Fibroblast of the conjunctiva (primary cell): ENCODE measurements at places on chromosomes 5 and 9.

- DNase-seq: no peak
These were observed 187.6 kb upstream of the EFNA5 start for GRCh38 chr5:107858324-107858723.

- DNase-seq: no peak
These were observed 119.5 kb upstream of the PLCXD3 start for GRCh38 chr5:41629897-41630296.

DNA sequence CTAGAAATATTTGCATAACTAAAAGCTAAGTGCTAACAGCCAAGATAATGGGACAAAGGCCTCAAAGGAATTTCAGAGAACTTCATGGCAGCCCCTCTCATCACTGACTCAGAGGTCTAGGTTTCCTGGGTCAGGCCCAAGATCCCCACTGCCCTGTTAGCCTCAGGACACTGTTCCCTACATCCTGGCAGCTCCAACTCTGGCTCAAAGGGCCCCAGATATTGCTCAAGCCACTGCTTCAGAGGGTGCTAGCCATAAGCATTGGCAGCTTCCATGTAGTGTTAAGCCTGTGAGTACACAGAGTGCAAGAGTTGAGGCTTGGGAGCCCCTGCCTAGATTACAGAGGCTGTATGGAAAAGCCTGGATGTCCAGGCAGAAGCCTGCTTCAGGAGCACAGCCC lies 998.1 kb downstream of the TLE1 start:
- DNase-seq: no peak

GRCh38 chr5:110840347-110840960 lies 101.6 kb downstream of the SLC25A46 start:
- DNase-seq: no peak

DNA sequence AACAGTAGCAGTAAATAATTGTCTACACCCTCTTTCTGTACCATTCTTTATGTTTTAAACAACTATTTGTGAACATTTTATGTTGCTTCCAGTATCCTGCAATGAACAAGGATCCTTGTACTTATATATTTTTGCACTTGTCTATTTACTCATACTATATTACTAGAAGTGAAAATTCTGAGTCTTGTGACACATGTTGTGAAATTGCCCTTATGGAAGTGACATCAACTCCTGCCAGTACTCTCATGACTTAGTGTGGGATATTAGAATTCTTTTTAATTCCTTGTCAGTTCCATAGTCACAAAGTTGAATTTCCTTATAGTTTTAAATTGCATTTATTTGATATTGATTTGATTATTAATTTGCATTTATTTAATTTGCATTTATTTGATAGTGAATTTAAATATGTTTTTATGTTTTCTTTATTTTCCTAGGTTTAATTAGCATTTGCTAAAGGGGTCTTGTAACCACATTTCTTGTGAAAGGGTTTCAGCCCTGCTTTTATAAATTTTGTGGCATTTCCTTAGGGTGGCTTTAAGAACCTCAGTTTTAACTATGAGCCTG lies 27.7 kb downstream of the PARP8 start:
- no peak for DNase-seq

- DNase-seq: no peak
These were observed 6.9 kb downstream of the KCTD16 start for GRCh38 chr5:144177548-144177947.

- DNase-seq: no peak
These were observed 1.3 kb downstream of the SLC9A3 start for GRCh38 chr5:522899-523440.

DNA sequence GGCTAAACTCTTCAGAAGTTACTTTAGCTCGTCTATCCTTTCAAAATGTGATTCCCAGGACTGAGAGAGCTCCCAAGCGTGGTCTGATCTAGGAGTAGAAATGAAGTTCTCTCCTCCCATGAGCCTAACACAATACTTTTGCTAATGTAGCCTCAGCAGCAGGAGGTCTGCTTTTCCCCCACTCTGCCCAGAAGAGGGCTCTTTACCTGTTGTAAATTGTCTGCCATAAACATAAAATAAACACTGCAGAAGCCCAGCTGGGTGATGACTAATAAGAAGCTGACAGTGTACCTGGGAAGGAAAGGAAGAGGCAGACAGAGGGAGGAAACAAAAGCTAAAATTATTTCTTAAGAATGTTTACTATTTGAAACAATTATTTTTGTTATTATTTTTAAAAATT lies 15.4 kb downstream of the SLC36A3 start:
- DNase-seq: no peak

DNA sequence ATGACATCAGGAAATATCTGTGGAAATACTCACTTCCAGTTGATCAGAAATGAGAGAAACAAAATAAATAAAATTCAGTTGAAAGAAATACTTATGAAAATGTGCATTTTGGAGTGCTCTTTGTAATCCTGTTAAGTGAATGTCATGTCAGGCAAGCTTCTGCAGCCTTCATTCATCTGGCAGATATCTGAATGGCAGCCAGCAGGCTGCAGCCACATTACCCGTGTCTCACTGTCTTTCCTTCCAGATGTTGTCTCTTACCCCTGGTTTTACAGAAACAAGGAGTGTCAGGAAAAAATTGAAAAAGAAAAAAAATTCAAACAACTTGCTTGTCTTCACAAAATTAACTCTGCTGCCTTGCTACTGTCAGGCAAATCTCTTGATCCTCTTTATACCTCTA lies 445.0 kb upstream of the RIOK2 start:
- DNase-seq: no peak

DNA sequence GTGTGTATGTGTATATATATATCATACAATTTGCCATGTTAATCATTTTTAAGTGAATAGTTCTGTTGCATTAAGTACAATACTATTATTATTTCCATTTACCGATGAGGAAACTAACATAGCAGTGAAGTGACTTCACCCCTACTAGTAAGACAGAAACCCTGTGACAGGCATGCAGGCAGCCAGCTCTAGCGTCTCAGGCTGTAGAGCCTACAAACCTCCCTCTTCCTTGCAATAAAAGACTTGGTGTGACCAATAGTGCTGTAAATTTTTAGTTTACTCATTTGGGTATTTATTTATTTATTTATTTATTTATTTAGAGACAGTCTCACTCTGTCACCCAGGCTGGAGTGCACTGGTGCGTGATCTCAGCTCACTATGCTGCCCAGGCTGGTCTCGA lies 24.7 kb downstream of the FNBP1 start:
- no peak for DNase-seq

DNA sequence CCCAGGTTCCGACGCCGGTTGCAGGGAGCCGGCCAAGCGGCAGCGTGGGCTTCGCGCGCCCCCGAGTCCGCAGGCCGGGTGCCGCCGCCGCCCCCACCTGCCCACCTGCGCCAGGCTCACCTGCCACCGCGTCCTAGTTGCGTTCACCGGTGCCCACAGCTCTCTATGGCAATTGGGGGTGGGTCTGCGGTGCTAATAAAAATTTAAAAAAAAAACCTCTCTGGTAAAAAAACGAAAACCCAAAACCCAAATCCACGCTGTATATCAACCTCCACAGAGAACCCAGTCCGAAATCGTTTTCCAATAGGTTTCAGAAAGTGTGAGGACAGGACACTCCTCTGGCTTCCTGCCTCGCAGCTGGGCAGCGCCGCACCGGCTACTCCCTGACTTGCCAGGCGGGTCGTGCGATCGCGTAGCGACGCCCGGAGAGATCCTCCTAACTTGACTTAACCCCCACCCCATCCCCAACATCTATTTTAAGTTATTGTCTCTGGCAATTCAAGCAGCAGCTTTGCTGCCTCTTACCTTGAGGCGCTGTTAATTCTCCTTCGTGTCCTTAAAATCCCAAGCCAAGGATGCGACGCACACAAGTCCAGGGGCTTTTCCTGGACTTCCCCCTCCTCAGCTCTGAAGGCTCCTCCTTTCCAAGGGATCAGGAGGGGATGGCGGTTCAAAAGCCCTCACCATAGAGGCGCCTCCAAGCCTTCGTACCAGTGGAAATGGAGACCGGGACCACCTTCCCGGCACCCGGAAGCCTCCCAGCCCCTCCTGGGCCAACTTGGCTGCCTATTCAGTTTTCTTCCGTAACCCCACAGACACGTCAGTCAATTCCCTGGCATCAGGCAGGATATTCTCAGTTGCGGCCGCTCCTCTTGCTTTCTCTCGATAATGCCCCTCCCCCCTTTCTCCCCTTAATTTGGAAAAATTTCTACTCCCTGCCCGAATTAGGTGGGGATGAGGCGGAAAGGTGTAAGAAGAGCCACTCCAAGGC lies 1639.4 kb upstream of the C9orf72 start:
- DNase-seq: no peak

- no peak for DNase-seq
These were observed 37.3 kb upstream of the HRH2 start for GRCh38 chr5:175620527-175620926.

GRCh38 chr5:175591293-175591692 lies 66.6 kb upstream of the HRH2 start:
- DNase-seq: no peak

DNA sequence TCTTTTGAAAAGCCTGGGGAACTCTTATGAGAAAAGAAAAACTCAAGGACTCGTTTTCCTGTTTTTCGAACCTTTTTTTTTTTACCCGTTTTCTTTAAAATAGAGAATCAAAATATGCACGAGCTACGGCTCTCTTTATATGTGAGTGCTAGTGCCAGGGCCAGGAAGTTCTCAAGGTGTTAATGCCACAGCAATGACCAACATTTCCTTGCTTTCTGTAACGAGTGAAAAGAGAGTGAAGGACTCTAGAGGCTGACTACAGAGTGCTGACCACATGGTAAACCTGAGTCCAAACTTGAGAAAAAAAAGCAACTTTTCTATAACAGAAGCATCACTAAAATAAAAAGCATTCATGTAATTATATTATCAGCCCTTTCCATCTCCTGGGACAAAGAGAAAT lies 102.2 kb upstream of the SLC28A3 start:
- DNase-seq: no peak

- peak; percentile 16 for DNase-seq
These were observed 340.0 kb upstream of the PIK3R1 start for GRCh38 chr5:67875601-67876000.

DNA sequence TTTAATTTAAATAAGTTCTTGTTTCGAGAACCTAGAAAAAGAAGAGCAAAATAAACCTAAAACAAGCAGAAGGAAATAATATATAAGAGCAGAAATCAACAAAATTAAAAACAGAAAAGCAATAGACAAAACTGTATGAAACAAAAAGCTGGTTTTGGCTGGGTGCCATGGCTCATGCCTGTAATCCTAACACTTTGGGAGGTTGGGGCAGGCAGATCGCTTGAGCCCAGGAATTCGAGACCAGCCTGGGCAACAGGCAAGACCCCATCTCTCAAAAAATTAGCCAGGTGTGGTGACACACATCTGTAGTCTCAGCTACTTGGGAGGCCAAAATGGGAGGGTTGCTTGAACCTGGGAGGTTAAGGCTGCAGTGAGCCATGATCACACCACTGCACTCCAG lies 59.2 kb upstream of the OTP start:
- DNase-seq: no peak
